Gastrocnemius medialis (tissue), 4 donors: ENCODE measurements at places on chromosomes 4 and X. TPM values are rescaled to one million over a fixed set of nuclear protein-coding genes. Genes with fewer than 3 reads are reported as not detected.

DNA sequence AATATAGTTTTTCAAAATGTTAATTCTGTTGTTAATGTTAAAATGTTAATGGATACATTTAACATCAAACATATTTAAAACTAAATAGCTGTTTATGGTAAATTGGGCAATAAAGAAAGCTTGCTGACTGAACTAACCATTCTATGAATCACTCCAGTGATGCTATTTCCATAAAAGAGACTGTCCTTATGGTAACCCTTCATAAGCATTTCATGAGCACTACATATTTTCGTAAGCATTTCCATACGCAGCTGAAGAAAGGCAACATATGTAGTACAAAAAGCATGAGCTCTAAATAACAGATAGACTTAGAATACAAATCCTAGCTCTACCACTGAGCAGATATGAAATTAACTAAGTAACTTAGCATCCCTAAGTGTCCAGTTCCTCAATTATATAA lies 188.9 kb downstream of the COL25A1 start:
- H3K4me1 ChIP-seq = no peaks in the 10 kb centered on the region
- H3K27ac ChIP-seq = no peak overlapping the region
- no peak for DNase-seq
- no peaks in the 10 kb centered on the region for H3K36me3 ChIP-seq
- no peaks in the 10 kb centered on the region for H3K27me3 ChIP-seq

DNA sequence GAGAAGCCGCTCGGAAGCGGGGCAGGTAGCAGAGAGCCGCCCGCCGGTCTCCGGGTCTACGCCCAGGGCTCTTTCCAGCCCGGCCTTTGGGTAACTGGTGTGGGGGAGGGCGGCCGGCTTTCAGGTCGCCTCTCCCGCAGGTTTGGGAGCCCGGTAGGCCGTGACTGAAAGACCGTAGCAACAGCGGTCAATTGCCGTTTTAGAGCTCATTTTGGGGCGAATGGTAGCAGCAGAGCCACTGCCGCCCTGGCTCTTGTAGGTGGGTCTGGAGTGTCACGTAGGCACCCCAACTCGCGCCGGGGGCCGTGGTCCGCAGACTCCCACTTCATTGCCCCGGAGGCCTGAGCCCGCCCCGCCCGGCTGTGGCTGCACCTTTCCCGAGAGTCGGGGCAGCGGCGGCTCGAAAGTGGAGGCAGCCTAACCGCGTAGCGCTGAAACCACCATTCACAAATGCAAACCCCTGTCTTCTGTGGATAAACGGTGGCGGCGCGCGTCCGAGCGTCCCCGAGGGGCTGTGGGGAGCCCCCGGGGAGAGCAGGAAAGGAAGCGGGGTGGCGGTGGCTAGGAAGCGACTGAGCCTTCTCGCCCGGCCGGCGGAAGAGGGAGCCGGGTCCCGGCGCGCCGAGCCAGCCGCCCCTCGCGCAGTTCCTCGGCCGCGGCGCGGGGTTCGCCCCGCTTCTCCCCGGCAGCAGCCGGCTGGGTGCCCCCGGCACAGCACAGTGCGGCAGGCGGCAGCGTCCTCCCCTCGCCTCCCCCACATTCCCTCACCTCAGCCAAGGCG lies 2185.1 kb upstream of the TENM3 start:
- peak overlapping the region; percentile 44 for H3K4me3 ChIP-seq
- H3K27me3 ChIP-seq = peaks cover 44% of the 10 kb centered on the region
- no peaks in the 10 kb centered on the region for H3K36me3 ChIP-seq
- peaks cover 4% of the 10 kb centered on the region for H3K4me1 ChIP-seq
- DNase-seq = no peak
- H3K27ac ChIP-seq = no peak overlapping the region

- H3K27me3 ChIP-seq = no peaks in the 10 kb centered on the region
- no peaks in the 10 kb centered on the region for H3K36me3 ChIP-seq
- no peaks in the 10 kb centered on the region for H3K4me1 ChIP-seq
- H3K27ac ChIP-seq = no peak overlapping the region
- H3K4me3 ChIP-seq = no peak overlapping the region
- DNase-seq = no peak
Measured at GRCh38 chr4:7183161-7183560, 9.2 kb upstream of the SORCS2 start.

DNA sequence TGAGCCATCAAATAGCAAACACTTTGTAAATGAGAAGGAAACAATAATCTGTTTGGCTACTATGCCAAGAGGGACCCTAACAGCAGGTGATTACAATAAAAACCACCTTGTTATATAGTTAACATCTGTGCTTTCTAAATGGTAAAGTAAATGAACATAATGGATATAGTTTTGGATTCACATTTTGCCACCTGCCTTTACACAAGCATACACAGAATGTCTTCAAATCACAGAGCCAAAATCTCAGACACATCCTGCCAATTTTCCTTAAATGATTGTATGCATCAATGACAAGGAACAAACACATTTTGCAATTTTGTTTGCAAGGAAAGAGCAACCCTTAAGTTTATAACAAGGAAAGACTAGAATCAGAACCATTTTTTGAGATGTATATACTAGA lies 334.2 kb downstream of the FSTL5 start:
- H3K4me3 ChIP-seq = no peak overlapping the region
- no peaks in the 10 kb centered on the region for H3K27me3 ChIP-seq
- H3K36me3 ChIP-seq = no peaks in the 10 kb centered on the region
- DNase-seq = no peak
- H3K27ac ChIP-seq = no peak overlapping the region

The CFAP47 gene
- total RNA-seq = not detected
